Transverse colon (tissue), 4 donors: ENCODE measurements at places on chromosomes 7 and 10. TPM values are rescaled to one million over a fixed set of nuclear protein-coding genes. Genes with fewer than 3 reads are reported as not detected.

DNA sequence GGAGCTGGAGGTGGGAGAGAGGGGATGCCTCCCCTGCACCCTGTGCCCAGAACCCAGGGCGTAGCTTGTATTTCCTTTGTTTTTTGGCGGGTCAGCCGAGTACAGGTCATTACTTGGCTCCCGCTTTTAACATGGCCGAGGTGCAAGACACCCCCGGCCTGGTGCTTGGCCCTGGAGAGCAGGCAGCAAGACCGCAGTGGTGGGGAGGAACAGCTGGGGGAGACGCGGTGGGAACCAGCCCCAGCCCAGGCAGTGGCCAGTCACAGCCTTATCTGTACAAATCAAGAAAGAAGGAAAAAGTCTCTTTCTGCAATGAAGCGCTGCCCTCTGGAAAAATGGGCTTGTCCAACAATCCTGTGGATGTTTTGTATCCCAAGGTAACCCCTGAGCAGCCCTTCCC, 99.1 kb downstream of the TAX1BP1 start:
- no peak for DNase-seq

- DNase-seq, result peak; percentile 10
Measured at GRCh38 chr7:110803602-110804143, 287.3 kb upstream of the LRRN3 start.

GRCh38 chr10:126191192-126191591, 197.1 kb downstream of the ADAM12 start:
- DNase-seq, result no peak

DNA sequence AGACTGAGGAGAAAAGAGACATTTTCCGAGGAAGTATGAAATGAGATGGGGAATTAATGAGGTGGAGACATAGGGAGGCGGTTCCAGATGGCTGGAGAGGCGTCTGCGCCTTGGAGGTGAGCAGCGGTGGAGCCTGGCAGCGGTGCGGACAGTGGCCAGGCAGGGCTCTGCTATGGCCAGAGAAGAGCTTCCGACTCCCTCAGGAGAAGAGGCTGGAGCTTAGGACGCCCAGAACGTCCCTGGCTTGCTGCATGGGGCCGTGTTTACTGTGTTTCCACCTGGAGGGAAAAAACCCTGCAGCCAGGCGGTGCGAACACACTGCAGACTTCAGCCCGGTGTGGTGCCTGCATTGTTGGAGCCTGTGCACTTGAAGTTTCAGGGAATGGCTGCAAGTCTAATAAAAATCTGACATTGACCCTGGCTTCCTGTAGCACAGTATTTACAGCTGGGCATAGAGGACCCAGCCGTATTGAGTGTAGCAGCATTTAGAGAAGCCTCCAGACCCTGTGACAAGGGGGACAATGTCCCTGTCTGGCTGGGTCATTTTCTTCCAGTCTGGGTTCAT, 447.1 kb upstream of the MKI67 start:
- no peak for DNase-seq

GRCh38 chr10:124347956-124348355, 70.8 kb downstream of the OAT start:
- no peak for DNase-seq

PNLIPRP1 gene
- total RNA-seq, result not detected

SPDYE6 gene
- total RNA-seq, result not detected

HOXA3 gene
- 15.0 TPM for total RNA-seq

AKR1C3 gene
- total RNA-seq, result 634 TPM

C10orf53 gene
- not detected for total RNA-seq

C10orf90 gene
- total RNA-seq, result not detected
